ENCODE measurements at places on chromosomes 12 and 14.
A peak's percentile ranks its signal among the peaks of the same experiment; 100 is the strongest.

DNA sequence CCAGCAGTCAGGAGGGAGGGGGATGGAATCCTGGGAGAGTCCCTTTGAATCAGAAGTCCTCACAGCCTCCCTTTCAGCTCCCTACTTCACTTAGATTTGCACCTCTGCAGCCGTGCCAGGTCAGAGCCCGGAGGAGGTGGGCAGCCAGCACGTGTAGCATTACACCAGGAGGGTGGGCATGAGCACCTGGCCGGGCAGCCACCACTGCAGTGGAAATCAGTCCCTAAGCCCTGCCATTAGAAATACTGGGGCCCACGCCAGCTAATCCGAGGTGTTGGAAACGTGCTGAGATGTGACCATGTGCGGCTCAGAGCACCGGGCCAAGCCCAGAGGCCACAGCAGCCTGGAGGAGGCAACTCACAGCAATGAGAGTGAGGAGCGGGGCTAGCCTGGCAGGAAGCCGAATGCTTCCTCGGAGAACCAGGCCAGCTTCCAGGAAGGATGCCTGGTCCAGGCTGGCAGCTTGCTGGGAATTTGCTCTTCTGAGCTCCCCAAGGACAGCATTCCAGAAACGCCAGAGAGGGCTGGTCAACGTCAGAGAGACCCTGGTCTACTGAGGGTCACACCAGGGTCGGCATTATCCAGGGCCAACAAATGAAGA lies 9.4 kb upstream of the CACNA2D4 start:
- no peak for DNase-seq

- no peak for DNase-seq
Measured at GRCh38 chr12:61291647-61292046, 968.6 kb upstream of the USP15 start.

- no peak for DNase-seq
Measured at GRCh38 chr14:32998433-32998832, 59.8 kb downstream of the NPAS3 start.

DNA sequence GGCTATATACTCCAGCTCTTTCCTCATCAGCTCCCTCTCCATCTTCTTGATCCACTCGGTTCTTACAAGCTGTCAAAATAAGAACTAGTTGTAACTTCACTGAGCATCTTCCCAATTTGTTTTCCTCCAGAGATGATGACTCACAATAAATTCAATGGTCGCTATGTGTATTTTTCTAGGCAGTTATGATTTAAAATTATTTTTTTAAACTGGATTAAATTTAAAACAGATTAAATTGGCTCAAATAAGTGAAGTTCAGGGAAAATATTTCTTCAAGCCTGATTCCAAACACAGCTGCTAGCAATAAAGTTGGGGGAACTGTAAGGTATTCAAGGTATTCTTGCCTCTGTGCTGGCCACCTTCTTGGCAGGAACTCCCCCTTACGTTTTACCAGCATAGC lies 717.7 kb upstream of the USP15 start:
- no peak for DNase-seq

GRCh38 chr14:50823051-50823761 lies 7.8 kb downstream of the NIN start:
- DNase-seq: peak; percentile 11

GRCh38 chr12:87160848-87161601 lies 868.2 kb downstream of the C12orf50 start:
- no peak for DNase-seq

GRCh38 chr12:6667559-6668210 lies 4.8 kb upstream of the ING4 start:
- peak; percentile 73 for DNase-seq

GRCh38 chr12:49979791-49980190 lies 7.0 kb downstream of the AQP6 start:
- no peak for DNase-seq

DNA sequence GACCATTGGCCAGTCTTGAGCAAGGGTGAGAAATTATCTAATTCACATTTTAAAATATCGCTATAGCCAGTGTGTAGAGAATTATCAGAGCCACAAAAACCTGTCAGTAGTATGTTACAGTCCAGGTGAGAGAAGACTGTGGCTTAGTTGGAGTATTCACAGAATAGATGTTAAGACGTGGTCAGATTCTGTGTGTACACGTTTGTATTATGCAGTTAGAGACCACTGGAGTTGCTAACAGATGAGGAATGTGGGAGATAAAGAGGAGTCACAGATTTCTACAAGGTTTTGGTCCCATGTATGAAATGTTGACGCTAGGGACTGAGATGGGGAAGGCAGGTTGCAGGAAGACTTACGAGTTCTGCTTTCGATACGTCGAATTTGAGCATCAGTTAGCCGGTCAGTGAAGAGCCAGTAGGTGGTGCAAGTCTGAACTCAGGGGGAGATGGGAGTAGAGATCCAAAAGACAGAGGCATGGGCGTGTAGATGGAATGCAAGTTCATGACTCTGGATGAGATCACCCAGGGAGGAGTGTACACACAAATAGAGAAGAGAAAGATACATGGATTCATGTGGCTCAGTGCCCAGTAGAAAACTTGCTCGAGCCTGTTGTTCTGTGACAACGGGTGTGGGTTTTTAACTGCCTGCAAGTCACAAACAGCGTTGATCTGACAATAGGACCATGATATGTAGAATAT lies 114.8 kb upstream of the FLRT2 start:
- no peak for DNase-seq

DNA sequence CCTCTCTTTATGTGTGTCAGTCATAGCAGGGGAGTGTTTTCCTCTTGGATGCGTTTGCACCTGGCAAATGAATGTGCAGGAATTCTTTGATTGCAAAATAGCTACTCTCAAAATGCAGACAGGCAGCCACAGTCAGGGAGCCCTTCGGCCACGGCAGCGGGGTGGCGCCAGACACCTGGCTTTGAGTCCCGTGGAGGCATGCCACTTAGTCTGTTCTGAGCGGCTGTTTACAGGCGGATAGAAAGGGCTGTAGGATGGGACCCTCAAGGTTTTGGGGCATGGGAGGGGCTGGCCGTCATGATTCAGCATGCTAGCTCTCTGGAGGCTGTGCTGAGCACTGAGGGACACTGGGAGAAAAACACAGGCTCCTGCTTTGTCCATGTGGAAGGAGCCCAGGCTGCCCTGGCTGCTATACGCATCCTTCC lies 117.1 kb downstream of the SLC25A47 start:
- peak; percentile 86 for DNase-seq

DNA sequence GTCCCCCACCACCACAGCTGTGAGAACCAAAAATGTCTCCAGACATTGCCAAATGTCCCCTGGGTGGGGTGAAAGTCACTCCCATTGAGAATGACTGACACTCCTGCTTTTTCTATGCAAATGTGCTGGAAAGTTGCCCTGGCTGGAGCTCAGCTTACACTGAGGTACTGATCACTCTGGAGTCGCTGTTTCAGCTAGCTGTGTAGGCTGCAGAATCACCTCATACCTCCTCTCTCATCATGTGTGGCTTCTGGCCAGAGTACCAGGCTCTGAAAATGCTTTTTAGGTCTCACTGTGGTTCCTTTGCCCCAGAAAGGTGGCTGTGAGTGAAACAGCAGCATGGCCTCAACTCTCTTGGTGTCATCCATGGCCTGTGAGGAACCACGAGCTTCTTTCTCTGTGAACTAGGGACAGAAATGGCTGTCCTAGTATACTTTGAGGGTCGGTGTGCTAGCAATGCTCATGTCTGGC lies 414.4 kb downstream of the DPF3 start:
- DNase-seq: peak; percentile 36

GRCh38 chr12:18521461-18521860 lies 216.4 kb downstream of the PLCZ1 start:
- no peak for DNase-seq

DNA sequence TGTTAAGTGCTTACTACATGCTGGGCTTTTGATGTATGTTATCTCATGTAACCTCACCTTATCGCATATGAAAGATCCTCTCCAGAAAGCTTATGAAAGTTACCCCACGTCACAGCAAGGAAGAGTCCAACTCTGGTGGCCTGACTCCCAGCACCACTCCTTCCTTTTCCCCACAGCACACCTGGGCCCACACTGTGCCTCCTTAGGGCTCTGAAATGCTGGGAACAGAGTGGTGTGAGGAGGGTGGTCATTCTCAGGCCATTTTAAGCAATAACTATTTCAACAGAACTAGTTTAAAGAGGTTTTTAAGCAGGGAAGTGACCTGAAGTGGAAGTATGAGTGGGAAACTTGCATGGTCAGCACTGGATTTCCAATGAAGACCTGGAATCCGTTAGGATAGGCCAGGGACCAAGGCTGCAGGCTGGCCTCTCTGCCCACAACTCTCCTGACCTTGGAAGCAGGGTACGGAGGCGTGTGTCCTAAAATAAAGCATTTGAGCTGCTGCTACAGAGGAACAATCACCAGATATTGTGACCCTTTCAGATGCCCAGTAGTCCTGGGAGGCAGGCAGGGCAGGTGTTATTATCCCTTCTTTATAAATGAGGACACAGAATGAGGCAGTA lies 67.2 kb upstream of the TMEM263 start:
- no peak for DNase-seq

DNA sequence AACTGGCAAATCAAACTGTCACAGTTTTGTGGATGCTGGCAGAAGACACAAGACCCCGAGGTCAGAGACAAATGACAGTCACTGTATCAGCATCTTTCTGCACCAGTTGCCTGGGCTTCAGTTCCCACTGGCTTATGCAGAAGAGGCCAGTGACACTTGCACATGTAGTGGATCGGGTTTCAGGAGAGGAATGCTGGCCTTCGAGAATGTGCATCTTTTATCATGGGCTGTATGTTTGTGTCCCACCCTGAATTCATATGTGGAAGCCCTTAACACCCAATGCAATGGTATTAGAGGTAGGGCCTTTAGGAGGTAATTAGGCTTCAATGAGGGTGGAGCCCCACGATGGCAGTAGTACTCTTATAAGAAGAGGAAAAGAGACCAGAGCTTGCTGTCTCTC lies 150.9 kb downstream of the SLC15A4 start:
- no peak for DNase-seq

DNA sequence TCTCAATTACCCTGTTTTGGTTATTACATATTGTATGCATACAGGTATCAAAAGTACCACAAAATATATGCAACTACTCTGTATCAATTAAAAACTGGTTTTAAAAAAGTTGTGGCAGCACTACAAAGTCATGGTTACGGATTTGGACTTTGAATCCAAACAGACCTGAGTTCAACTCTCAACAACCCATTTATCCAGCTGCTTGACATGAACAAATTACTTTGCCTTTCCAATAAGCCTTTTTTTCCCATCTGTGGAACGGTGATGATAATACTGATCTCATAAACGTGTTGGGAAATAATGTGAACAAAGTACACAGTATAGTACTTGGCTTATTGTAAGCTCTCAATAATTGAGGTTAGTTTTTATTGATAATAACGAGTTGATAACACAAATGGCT lies 85.0 kb downstream of the MNAT1 start:
- no peak for DNase-seq

GRCh38 chr12:47271800-47272239 lies 192.1 kb upstream of the AMIGO2 start:
- no peak for DNase-seq

- DNase-seq: peak; percentile 58
Measured at GRCh38 chr12:66688846-66689439, 10.1 kb upstream of the GRIP1 start.

GRCh38 chr14:92475451-92476187 lies 38.0 kb upstream of the RIN3 start:
- no peak for DNase-seq

GRCh38 chr12:1918081-1918883 lies at the start of gene CACNA2D4:
TSS of gene CACNA2D4 (minus strand) at chr12:1918652. CDS start at chr12:1918473, 179 bp downstream.
- DNase-seq: no peak

DNA sequence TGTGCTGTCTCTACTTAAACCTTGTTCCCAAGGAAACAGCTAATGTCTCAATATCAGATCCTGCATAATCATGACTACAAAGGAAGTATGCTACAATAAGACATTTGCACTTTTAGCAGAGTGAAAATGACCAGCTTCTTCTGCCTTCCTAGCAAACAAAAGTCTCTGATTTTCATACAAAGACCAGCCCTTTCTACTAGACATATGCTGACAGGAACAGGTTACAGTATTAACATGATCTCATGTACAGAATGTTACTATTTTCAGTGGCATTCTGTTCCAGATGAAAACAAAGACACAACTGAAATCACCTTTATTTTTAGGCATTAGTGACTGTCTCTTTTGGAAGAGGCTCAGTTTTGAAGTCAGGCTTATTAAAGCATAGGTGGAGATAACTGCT lies 228.6 kb downstream of the MED13L start:
- DNase-seq: no peak

DNA sequence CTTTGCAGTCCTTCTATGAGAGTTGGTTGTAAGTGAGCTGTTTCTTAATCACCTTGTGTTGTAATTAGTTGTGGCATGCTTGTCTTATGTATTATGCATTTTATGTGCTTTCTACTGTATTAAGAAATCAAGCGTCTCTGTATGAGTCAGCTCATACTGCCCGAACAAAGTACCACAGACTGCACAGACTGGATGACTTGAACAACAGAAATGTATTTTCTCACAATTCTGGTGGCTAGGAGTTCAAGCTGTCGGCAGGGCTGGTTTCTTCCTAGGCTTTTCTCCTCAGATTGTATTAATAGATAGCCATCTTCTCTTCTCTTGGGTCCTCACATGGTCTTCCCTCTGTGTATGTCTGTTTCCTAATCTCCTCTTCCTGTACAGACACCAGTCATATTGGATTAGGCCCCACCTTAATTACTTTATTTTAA lies 77.7 kb downstream of the FLRT2 start:
- no peak for DNase-seq

GRCh38 chr12:47367912-47368537 lies 288.3 kb upstream of the AMIGO2 start:
- no peak for DNase-seq

DNA sequence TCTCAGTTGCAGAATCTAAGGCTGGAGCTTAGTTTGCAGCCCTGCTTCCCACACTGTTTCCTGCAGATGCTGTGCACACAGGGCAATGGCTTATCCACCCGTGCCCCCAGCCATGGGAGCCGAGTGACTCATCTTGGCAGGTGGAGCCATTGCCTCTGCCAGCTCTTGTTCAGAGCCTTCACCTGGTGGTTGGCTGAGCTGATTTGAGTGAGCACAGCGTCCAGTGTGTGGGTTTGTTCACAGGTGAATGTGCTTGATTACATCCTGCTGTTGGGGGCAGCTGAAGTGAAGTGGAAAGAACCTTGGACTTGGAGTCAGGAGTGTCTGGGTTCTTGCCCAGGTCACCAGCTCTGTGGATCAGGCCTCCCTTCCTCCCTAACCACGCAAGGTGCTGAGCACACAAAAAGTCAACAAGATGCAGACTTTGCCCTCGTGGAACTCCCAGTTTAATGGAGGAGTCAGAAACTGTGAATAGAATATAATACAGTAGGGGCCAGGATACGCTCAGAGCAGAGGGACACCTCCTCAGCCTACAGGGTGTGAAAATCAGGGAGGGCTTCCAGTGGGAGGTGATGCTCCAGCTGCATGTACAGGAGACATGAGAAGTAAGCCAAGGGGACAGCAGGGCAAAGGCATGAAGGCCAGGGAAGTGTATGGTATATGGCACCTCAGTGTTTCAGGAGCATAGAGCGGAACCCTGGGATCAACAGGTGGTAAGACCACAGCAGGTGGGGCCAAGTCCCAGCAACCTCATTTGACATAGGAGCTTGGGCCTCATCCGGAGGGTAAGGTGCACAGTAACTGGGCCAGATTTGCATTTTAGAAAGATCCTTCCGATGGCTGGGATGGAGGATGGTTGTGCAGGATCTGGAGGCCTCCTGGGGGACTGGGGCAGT lies 22.8 kb downstream of the JDP2 start:
- no peak for DNase-seq

- DNase-seq: no peak
Measured at GRCh38 chr12:59839514-59839913, 243.7 kb downstream of the SLC16A7 start.

Measured in NCI-H2171 (cell line).